Tracheal epithelial cell (primary cell): ENCODE measurements at places on chromosomes 4 and X. TPM values are rescaled to one million over a fixed set of nuclear protein-coding genes. Genes with fewer than 3 reads are reported as not detected.

Gene DKC1
- 57.1 and 61.6 TPM in 2 replicates for total RNA-seq

Gene TEX13D
- total RNA-seq, result not detected in 2 replicates

Gene MID2
- total RNA-seq, result 26.3 and 31.5 TPM in 2 replicates

Gene CLCN4
- 2.4 and 3.0 TPM in 2 replicates for total RNA-seq

Gene TEX28
- total RNA-seq, result not detected in 2 replicates

Gene SPCS3
- total RNA-seq, result 82.4 and 124 TPM in 2 replicates

Gene PLAC8
- total RNA-seq, result 0.48 and 2.3 TPM in 2 replicates

Gene PFKFB1
- total RNA-seq, result not detected in 2 replicates

Gene GPAT3
- 3.2 and 4.8 TPM in 2 replicates for total RNA-seq

Gene CT45A1
- total RNA-seq, result not detected in 2 replicates

Gene SPARCL1
- total RNA-seq, result 0.43 and 0.72 TPM in 2 replicates

Gene MAGIX
- 3.0 and 4.1 TPM in 2 replicates for total RNA-seq
